Breast epithelium (tissue), 4 donors: ENCODE measurements at places on chromosomes 2 and 18. TPM values are rescaled to one million over a fixed set of nuclear protein-coding genes. Genes with fewer than 3 reads are reported as not detected.
A peak's percentile ranks its signal among the peaks of the same experiment; 100 is the strongest.

- DNase-seq: no peak
Observed at GRCh38 chr2:127829845-127830246, 18.9 kb upstream of the WDR33 start.

DNA sequence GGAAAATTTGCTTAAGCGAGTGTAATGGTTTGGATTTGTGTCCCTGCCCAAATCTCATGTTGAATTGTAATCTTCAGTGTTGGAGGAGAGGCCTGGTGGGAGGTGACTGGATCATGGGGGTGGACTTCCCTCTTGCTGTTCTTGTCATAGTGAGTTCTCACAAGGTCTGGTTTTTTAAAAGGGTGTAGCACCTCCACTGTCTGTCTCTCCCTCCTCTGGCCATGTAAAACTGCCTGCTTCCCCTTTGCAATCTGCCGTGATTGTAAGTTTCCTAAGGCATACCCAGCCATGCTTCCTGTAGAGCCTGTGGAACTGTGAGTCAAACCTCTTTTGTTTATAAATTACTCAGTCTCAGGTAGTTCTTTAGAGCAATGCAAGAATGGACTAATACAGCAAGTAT is 6.6 kb downstream of the YIPF4 start:
- no peak for DNase-seq

DNA sequence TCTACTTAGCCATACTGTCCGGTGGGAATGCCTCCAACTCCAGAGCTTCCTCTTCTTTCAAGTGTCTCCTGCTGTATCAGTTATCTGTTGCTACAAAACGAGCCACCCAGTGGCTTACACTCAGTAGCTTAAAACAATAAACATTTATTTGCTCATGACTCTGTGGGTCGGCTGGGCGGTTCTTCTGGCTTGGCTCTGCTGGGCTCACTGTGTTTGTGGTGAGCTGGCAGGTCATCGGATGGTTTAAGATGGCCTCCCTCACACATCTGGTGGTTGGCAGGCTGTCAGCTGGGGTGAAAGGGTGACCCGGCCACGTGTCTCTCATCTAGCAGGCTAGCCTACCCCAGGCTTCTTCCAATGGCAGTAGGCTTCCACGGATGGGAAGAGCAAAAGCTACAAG is 122.4 kb upstream of the SLC1A4 start:
- peak; percentile 68 for DNase-seq

- no peak for DNase-seq
Observed at GRCh38 chr2:202592566-202592965, 42.2 kb upstream of the FAM117B start.

DNA sequence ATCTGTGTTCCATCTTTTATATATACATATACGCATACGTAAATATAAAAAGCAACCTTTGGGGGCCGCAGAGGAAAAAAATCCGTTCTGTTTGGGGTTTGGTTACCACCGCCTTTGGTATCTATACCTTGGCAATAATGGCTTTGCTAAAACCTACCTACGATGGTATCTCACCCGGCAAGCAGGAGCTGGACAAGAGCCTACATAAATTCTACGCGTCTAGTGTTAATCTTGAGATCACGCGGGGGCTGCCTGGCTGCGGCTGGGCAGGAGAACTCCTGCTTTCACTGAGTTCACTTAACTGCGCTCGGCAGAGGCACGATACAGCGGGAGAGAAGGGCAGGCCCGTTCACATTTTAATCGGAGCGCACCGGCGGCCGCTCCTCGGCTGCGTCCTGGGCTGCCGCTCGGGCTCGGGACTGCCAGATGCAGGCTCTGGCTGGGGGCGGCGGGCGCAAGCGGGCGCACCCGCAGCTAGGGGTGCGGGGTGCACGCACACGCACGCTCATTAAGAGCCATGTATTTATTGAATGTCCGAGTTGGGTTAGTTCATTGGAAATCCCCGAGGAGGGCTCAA is 1.7 kb upstream of the POU3F3 start:
- no peak for DNase-seq

GRCh38 chr2:65766768-65767267 is 334.4 kb upstream of the SPRED2 start:
- DNase-seq: no peak

GRCh38 chr2:55590810-55591440 is 26.5 kb downstream of the PPP4R3B start:
- no peak for DNase-seq

- no peak for DNase-seq
Observed at GRCh38 chr2:218008060-218009040, 5.6 kb upstream of the TNS1 start.

- DNase-seq: peak; percentile 83
Observed at GRCh38 chr18:9824474-9824832, 61.3 kb upstream of the TXNDC2 start.

- no peak for DNase-seq
Observed at GRCh38 chr2:173126819-173127218, 51.2 kb downstream of the MAP3K20 start.

GRCh38 chr2:144510294-144510991 is 9.5 kb downstream of the ZEB2 start:
- no peak for DNase-seq

DNA sequence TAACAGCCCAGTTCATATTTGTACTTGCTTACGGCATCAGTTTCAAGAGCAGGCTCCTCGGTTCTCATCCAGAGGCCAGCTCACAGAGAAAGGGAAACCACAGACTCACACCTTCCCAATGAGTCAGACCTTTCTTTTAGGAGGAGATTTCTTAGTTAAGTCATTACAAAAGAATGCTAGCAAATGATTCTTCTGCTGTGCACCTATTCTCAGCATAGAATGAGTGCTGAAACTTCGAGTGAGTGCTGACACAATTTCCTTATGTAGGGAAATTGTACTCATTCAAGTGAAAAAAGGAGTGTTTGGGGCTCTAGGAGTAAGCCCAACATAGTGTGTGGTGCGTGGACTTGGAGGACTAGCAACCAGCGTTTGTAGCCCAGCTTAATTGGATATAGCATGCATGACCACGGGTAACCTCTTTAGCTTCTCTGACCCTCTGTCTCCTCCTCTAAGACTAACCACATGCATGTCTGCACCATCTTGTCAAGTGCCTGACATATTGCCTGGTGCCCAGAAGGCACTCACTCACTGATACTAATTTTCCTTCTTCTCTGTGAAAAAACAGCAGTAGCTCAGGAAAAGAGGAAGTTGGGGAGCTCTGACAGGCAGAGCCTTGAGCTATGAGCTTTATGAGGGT is 87.0 kb downstream of the ALPK2 start:
- no peak for DNase-seq

DNA sequence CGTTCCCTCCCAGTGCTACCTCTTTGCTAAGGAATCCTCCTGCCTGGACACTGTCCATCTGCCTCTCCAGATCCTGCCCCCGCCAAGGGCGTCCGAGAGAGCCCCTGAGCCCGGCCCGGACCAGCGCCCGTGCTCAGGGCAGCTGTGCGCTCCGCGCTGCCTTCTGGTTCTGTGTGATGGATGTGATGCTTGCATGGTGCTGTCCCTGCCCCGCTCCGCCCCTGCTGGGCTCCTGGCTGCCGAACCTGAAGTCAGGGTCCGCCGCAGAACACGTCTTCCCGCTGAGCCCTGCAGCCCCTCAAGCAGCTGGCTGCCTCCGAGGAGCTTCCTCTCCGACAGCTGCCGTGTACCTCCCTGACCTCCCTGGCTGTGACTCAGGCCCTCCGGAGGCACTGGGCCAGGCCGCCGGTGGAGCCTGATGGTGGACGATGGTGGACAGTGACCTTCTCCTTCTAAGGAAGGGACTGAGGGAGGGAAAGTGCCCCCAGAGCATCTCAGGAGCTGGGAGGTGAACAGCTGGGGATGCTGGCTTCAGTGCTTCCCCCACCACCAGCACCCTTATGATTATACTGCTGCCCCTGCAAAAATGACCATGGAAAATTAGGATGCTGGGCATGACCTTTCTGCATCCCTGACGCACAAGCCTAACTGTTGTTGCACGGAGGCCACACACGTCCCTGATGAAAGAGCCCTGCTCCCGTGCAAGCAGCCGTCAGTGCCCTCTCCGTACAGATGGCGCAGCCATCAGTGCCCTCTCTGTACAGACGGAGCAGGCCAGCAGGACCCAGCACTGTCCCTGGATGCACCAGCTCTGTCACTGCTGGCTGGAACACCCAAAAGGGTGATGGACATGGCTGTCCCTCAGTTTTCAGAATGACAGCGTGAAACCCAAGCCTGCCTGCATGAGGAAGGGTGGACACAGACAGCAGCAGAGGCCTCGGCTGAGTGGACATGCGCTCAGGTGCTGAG is 99.3 kb downstream of the TPO start:
- DNase-seq: no peak

DNA sequence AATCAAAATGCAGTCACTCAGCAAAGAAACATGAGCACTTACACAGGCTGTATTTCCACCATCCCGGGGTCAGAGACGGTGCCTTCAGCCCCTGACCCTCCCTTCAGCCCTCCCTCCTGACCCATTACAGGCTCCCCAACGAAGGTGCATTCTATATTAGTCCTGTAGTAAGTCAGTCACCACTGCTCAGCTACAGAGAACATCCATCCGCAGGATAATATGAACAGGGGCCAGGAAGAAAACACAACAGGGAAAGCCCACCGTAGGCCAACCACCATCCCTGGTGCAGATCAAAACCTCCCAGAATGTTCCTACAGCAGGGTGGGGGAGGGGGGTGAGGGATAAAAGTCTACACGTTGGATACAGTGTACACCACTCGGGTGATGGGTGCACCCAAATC is 15.1 kb downstream of the PXDN start:
- no peak for DNase-seq

- peak; percentile 58 for DNase-seq
Observed at GRCh38 chr2:36173760-36174404, 181.7 kb upstream of the CRIM1 start.

DNA sequence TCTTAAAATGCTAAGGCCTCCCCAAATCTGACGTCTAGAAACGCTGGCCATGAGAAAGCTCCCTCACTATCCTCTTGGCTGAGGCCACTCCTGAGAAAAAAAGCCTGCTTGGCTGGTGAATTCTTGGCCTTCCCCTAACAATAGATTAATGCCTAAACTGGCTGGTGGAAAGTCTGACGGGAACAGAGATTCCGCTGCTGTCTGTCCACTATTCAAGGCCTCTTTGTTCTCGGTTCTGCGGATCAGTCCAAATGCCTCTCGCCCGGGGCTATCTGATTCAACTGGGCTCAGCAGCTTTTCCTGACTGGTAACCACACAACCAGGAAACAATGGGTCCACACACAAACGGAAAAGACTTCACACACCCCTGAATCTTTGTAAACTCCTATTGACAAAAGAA is 27.2 kb downstream of the PXDN start:
- DNase-seq: peak; percentile 97

- DNase-seq: no peak
Observed at GRCh38 chr2:45210462-45211195, 201.4 kb upstream of the SIX2 start.

GRCh38 chr2:138959031-138959430 is 178.8 kb upstream of the NXPH2 start:
- DNase-seq: no peak

GRCh38 chr2:174708713-174709112 is 55.6 kb downstream of the CHRNA1 start:
- no peak for DNase-seq

DNA sequence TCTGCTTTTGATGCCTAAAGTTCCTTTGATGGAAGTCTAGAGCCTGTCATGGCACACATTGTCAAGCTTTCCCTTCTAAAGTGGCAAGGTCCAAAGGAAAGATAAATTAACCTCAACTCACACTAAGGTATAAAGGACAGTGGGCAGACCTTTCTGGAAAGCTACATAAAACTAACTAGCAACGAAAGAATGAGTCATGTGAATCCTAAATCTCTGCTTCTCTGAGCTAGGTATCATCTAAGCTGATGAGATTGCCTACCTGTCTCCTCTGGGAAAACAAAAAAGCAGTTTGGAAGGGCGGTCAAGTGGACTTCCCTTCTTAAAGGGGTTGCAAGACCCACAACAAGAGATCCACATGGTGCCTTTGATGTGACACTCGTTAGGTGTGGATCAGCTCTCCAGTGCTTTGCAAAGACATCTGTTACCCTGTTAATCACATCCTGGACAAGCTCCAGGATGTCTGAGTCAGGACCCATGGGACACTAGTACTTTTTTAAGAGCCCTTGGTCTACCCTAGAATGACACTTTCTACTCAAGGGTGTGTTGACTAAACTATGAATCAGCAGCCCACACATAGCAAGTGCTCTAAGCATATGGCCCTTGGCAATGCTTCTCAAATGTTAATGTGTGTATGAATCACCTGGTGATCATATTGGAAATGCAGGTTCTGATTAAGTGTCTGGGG is 173.5 kb downstream of the ALK start:
- DNase-seq: no peak

DNA sequence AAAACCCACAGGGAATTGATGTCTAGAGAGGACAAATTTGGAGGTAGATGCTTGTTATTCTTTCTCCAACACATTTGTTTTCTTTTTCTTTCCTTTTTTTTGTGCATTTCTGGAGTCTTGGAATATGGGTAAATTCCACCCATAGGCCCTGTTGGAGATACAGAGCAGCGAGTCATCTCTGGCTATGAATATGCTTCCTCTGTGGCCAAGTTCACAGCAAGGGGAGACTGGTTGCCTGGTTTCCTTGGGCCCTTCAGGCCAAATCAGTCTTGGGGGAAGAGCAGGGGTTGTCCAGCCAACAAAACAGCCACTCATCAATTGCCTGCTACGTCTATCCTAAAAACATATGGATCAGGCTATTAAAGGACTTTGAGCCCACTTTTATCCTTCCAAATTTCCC is 27.5 kb downstream of the SP100 start:
- DNase-seq: no peak

DNA sequence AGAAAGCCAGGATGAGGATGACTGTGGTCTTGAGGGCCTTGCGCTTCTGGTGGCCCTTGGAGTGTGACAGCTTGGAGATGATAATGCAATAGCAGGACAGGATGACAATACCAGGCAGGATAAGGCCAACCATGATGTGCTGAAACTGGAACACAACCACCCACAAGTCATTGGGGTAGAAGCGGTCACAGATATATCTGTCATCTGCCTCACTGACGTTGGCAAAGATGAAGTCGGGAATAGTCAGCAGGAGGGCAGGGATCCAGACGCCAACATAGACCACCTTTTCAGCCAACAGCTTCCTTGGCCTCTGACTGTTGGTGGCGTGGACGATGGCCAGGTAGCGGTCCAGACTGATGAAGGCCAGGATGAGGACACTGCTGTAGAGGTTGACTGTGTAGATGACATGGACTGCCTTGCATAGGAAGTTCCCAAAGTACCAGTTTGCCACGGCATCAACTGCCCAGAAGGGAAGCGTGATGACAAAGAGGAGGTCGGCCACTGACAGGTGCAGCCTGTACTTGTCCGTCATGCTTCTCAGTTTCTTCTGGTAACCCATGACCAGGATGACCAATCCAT is 2.7 kb downstream of the CXCR4 start:
- DNase-seq: no peak

The VWA3B gene
- total RNA-seq: not detected

The CPO gene
- total RNA-seq: 1.6 TPM

The CDKL4 gene
- total RNA-seq: 0.33 TPM

The OXER1 gene
- 0.80 TPM for total RNA-seq

The ATP8B1 gene
- 5.1 TPM for total RNA-seq

The GCG gene
- total RNA-seq: not detected

The XDH gene
- total RNA-seq: 6.9 TPM

The SPATA3 gene
- not detected for total RNA-seq
